Stomach (tissue), 19 donors: ENCODE measurements at places on chromosomes 11 and 22. TPM values are rescaled to one million over a fixed set of nuclear protein-coding genes. Genes with fewer than 3 reads are reported as not detected.

Gene OR5A1
- not detected for total RNA-seq

- DNase-seq: no peak
These were observed 463.6 kb downstream of the TBC1D22A start for GRCh38 chr22:47225931-47226633.

GRCh38 chr22:45225732-45226502 is 14.8 kb downstream of the KIAA0930 start:
- DNase-seq: no peak

- DNase-seq: peak; percentile 34
These were observed 10.0 kb upstream of the BACE1-AS start for GRCh38 chr11:117281159-117281558.

- DNase-seq: no peak
These were observed 12.7 kb upstream of the POLD3 start for GRCh38 chr11:74579577-74580270.

DNA sequence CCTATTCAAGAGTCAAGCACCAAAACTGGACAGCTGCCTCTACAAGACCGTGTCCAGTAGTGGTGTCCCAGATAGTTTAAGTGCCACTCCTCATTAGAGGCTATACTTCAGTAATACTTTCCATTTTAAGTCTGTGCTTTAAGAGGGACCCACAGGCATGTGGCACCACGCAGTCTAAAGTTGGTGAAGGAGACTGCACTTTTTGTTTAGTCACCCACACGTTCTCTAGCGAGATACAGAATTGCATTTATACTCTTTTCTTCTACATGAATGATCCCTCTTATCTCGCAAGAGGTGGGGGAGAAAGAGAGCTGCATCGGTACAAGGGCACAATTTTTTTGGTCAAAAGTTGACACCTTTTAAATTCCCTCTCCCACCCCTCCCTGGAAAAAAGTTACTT is 41.5 kb downstream of the DDX6 start:
- no peak for DNase-seq
